ENCODE measurements at places on chromosomes 6 and 20.
A peak's percentile ranks its signal among the peaks of the same experiment; 100 is the strongest.

GRCh38 chr20:48703511-48704219 is 124.1 kb downstream of the PREX1 start:
- DNase-seq, result no peak

DNA sequence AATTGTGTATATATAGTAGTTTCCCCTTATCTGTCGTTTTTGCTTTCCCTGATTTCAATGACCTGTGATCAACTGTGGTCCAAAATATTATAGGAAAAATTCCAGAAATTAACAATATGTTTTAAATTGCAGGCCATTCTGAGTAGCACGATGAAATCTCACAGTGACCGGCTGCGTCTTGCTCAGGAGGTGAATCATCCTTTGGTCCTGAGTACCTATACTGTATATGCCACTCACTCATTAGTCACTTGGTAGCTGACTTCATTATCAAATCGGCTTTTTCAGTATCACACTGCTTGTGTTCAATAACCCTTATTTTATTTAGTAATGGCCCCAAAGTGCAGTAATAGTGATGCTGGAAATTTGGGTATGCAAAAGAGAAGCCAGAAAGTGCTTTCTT is 728.3 kb upstream of the EYS start:
- no peak for DNase-seq

- DNase-seq, result no peak
Measured at GRCh38 chr6:79421707-79422484, 115.3 kb downstream of the LCA5 start.

DNA sequence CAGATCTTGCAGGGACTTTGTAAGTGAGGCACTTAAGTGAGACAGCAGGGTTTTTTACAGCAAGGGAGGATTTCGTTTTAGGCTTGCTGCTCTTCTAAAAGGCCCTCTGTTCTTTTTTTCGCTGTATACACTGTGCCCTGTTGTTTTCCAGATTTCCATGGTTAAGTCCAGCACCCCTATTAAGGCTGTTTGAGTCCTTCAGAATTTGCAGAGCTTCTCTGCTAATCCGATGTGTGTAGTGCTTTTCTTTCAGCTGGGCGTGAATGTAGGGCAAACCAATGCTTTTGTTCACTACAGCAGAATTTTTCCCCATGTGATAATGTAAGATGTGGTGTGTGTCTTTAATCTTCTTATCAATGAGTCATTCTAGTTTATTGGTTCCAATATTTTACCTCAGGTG is 200.5 kb upstream of the RREB1 start:
- DNase-seq, result no peak

DNA sequence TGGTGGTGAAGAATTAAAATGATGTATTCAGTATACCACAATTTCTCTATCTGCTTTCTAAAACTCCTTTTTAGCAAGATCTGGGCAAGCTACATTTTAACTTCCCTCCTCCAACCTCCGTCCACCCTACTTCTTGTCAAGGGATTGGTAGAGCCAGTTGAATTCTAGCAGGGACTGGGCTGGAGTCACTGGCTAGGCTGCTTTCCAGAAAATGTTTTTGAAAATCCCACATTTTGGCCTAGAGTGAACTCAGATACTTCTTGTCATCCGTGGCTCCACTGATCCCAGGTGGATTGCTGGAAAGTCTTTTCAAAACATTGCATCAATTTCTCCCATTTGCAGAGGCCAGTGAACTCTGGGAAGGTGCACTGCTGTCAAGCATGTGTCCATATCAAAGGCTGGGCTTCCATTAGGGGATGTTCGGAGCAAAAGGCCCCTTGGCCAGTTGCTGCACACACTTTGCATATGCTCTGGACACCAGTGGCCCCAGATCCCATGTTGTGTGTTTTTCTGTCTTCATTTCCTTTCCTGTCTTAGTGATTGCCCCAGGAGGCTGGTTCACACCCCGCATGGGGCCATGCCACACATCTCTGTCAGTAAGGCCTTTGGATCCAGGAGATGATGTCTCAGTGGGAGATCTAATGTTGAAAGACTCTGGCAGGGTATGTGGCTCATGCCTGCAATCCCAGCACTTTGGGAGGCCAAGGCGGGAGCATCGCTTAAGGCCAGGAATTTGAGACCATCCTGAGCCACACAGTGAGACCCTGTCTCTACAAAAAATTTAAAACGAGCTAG is 11.3 kb upstream of the KCNK16 start:
- DNase-seq, result no peak

- no peak for DNase-seq
Measured at GRCh38 chr6:146981981-146982380, 222.2 kb upstream of the STXBP5 start.

DNA sequence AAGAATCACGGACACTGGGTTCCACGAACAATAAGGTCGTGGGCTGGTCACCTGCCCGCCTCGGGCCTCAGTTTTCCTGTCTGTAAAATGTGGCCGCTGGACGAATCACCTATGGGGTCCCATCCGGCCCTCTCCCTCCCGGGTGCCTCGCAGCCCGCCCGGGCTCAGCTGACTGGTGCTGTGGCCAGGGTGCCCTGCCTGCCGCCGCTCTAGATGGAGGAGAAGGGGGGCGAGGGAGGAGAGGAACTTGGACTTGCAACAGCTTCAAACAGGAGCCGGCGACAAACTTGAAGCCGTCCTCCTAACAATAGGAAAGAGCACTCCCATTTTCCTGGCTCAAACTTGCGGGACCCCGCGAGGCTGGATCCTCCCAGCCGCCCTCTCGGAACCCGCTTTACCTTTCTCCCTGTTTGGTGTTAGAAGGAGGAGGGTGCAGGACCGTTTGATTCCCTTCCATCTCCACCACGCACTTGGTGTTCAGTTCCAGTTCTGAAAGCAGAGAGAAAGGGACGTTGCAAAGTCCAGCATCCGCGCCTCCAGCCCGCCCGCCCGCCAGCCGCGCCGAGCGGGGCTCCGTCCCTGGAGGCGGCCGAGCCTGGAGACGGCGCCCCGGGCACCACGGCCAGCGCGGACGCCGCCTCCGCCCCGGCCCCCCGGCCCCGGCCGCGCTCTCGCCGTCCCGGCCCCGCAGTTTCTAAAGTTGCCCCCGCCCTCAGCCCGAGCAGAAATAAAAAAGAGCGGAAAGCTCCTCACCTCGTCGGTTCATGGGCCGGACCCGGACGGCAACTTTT is 584 bp downstream of the KIF13A start:
- DNase-seq, result peak; percentile 34

- no peak for DNase-seq
Measured at GRCh38 chr6:110756817-110757216, 58.5 kb downstream of the CDK19 start.

DNA sequence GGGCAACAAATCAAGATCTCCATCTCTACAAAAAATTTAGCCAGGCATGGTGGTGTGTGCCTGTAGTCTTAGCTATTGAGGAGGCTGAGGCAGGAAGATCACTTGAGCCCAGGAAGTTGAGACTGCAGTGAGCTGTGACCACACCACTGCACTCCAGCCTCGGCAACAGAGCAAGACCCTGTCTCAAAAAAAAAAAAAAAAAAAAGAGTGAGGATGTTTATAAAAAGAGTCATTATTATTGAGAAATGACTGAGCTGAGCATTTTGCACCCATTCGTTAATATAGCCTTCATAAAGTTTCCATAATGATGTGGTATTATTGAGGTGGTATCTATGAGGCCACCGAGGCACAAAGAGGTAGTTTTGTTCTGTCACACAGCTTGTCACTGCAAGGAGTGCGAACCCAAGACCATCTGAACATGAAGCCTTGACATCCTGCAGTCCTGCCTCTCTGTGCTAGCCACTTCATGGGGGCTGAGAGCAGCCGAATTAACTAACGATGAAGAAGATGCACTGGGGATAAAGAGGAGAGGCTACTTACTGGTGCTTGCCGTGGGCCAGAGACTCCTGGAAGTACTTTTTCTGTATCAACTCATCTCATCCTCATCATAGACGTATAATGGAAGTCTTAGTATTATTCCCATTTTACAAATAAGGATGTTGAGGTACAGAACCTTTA is 175.5 kb downstream of the BCAS1 start:
- no peak for DNase-seq

DNA sequence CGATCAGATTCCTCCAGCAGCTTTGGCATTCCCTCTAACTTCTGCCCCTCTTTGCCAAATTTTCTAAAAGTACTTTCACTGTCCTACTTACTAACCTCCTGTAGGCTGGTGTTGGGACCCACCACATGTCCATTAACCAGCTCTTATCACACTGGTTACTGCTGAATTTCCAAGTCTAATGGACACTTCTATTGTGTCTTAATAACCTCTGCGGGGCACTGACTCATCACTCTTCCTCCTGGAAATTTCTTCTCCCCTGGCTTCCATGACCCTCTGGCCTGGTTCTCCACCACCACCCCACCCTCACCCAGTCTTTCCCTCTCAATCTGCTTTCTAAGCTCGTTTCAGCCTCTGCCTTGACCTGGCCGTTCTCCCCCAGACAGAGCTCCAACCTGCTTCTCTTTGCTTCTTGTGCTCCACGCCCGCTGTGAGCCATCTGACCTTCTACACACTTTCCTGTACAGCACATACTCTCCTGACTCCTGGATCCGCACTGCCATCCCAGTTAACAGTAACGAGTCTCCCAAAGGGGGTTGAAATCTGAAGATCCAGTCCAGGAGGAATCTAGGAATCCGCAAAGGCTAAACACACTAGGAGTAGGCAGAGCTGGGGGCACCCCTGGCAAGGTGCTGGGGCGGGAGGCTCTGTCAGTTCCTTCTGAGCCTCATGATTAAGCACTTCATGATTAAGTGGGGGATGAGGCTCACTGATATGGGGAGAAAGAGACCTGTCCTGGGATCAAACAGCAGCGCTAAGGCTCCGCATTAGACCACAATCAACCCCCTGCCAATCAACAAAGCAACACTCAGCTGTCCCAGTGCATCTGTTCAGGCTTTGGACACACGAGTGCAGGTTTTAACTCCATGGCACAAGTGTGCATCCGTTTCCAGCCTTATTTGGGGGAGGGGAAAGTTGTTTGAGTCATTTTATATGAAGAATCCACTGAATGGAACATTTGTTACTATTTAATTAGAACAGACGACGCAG is 146.3 kb downstream of the LY86 start:
- no peak for DNase-seq

- no peak for DNase-seq
Measured at GRCh38 chr20:15918631-15919030, 654.6 kb downstream of the KIF16B start.

Measured in CD4-positive, alpha-beta T cell treated with Interleukin-15 for 1 hour (primary cell).